ENCODE measurements at places on chromosomes 7 and 10.

DNA sequence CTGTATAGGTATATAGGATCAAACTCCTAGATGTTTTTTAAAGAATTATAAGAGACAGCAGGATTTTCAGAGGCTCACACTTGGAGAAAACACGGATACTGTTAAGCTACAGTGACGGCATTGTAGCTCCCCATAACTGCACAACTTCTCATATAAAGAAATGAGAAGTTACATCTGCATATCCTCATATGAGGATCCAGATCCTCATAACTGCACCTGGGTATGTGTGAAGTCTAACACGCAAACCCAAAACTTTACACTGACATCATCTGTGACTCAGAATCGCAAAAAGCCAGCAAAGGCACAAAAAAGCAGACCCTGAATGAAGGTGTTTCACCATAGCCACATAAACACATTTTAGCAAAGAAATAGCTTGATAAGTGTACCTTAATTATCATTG, 34.1 kb downstream of the NEBL start:
- DNase-seq, result no peak

- no peak for DNase-seq
Measured at GRCh38 chr7:137960020-137960419, 41.9 kb downstream of the CREB3L2 start.

DNA sequence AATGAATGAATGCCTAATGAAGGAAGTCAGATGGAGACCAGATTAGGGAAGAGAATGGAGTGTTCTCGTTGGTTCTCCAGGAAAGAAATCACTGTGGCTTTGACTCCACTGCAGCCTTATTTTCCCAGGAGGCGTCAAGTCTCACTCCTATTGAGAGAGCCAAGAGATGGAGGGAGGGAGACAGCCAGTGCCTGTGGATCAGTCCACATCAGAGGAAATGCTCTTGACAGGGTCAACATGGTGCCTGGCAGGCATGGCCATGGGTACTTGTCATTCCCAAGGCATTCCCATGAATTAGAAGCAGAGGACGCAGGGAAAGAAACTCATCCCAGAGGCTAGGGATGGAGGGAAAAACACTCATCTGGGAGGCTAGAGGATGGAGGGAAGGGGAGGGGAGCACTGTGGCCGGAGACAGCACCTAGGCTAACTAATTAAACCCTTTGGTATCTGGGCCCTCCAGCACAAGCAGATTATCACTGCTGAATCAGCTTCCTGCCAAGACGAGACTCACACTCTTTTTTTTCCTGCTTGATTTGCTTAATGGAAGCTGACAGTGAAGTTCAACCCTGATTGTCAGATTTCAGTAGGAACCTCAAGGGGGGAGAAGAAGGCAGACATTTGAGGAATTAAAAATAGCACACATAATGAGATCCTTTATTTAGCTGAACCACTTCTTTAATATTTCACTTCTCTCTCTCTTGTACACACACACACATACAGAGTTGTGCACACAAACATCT, 1233.2 kb upstream of the AUTS2 start:
- DNase-seq, result no peak

DNA sequence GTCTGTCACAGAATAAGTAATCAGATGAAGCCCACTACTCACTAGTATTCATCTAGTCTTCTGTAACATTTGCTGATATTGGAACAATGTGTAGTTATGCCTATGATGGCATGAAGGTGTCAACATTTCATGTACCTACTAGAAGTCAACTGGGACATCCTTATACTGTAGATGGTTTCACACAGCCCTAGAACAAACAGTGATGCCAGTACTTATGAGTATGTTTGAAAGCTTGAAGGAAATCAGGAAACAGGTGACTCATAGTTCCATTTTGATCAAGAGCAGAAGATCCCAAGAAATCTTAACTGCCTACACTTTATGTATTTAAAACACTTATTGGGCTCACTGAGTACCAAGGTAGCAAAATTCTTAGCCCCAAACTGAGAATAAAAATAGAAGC, 1519.6 kb downstream of the REEP3 start:
- DNase-seq, result no peak

GRCh38 chr7:76368190-76368589, 9.4 kb upstream of the YWHAG start:
- no peak for DNase-seq

GRCh38 chr7:94286111-94286510, 108.6 kb upstream of the COL1A2 start:
- DNase-seq, result no peak

- no peak for DNase-seq
Measured at GRCh38 chr10:50152792-50153272, 85.1 kb downstream of the WASHC2A start.

DNA sequence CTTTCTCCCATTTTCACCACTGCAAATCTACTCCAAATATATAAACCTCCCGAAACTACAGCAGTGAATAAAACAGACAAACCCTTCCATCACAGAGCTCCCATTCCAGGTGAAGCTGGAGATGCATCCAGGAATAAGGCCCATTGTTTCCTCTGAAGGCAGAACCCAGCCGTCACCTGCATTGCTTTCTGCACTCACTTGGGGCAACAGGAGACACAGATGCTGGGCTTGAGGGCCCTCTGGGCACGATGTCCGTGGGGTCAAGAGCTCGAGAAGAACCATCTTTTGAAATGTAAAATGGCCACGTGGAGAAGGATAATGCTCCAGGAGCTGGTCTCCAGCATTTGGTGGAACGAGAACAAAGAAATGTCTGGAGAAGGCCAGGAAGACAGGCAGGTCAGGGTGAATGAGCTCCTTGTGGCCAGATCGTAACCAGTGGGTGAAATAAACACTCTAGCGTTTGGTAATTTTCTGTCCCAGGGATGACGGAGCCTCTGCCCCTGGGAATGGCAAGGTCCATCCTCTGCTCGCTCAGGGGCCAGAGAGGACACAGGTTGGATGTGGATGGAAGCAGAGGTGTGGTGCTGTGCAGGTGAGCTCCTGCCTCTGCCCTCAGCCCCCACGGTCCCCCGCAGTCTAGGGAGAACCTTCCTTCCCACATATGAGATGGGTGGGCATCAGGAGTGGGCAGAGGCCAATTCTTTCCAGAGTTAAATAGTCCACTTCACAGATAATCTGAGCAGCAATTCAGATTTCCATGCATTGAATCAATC, 556.1 kb downstream of the DNAJB6 start:
- DNase-seq, result no peak

DNA sequence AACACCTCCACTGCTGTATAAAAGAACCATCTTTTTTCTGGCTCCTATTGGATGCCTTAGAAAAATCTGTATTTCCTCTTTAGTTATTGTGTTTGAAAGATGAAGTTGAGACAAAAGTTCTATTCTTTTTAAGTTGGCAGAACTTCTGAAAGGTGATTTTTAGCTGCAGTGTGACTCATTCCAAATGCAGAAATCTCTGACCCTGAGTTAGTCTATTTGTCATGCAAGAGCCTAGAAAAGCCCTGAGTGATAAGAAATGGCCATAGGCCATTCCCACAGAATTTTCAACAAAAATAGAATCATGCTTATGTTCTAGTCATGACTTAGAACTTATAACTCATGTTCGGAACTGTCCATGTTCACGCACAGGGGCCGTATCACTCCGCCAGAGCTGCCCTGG, 89.1 kb downstream of the EGFR start:
- DNase-seq, result no peak

GRCh38 chr10:48242171-48242904, 32.2 kb downstream of the FRMPD2 start:
- DNase-seq, result no peak

DNA sequence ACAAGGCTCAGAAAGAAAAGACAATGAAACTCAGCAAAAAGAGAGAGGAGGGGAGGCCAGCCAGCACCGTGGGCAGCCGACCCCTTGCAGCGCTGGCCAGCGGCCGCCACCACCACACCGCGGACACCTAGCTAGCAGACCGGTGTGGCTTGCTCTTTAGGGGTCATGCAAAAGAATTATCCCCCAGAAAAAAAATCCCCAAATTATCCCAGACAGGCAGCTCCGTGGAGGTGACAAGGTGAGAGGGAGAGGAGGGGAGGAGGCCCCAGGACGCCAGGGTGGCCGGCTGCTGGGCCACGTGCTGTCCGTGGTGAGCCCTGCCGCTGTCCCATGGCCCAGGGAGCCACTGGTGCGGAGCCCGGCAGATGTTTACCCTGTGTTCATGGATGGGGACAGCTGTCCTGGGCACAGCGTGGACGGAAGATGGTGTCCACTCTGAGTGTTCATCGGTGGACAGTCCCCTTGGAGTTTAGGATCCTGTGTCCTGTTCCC, 16.5 kb downstream of the YKT6 start:
- DNase-seq, result no peak

DNA sequence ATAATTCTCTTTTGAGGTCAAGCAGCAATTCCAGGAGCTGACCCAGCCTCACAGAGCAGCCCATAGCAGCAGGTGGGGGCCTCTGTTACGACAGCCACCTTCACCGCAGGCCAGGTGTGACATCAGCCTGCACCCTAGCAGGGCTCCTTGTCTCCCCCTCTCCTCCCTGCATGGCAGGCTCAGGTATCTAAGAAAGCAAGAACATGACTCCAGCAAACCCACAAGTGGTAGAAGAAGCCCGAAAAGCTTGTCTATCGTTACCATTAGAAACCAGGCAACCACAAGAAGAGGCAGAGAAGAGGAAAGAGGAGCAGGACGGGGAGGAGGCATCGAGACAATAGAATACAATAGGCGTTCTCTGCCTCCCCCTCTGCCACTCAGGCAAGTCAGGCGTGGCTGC, 104.0 kb upstream of the PRR15 start:
- no peak for DNase-seq
